NCI-H1105 (cell line): ENCODE measurements at places on chromosomes 12 and 14.

- no peak for DNase-seq
Measured at GRCh38 chr12:29843036-29843435, 59.3 kb upstream of the TMTC1 start.

DNA sequence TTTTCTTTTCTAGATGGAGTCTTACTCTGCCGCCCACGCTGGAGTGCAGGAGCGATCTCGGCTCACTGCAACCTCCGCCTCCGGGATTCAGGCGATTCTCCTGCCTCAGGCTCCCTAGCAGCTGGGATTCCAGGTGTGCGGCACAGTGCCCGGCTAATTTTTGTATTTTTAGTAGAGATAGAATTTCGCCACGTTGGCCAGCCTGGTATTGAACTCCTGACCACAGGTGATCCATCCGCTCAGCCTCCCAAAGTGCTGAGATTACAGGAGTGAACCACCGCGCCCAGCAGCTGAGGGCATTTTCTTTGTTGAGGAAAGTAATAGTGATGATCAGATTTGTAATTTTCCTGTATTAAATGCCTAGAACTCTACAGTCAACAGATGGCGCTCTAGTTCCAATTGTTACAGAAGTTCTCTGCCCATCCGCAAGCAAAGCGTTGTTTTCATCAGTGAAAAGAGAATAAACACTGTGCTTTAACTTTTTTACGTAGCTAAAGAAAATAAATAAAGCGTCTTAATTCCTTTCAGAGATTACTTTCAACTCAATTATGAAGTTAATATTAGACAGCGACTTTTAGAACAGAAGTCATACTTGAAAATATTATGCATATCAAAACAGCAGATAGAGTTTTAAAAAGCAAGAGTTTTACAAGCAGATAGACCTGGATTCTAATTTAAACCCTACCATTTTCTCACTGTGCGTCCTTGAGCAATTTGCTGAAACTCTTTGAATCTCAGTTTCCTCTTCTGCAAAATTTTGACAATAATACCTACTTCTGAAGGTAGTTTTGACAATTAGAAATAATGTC is 335.1 kb downstream of the DUSP6 start:
- DNase-seq: peak; percentile 62

DNA sequence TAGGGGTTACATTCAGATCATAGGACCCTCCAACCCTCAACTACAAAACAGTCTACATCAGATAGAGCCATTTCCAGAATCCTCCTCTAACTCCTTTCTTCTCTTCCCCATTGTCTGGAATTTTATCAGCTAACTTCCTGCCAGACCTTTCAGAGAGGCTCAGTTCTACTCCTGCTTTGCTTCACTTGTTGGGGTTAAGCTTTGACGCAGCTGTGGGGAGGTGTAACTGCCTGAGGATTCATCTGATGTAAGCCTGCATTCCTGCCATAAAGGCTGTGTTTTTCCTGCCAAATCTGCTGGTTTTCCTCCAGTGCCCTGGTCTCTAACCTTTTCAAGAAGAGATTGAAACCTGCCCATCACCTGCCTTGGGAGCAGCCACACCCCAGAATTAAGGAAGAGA is 16.9 kb downstream of the DHRS2 start:
- no peak for DNase-seq

- no peak for DNase-seq
Measured at GRCh38 chr12:10001171-10001776, 2.4 kb upstream of the CLEC1B start.

GRCh38 chr12:19726592-19726991 is 287.3 kb downstream of the AEBP2 start:
- DNase-seq: no peak

- no peak for DNase-seq
Measured at GRCh38 chr12:32198555-32198954, 91.9 kb downstream of the BICD1 start.

DNA sequence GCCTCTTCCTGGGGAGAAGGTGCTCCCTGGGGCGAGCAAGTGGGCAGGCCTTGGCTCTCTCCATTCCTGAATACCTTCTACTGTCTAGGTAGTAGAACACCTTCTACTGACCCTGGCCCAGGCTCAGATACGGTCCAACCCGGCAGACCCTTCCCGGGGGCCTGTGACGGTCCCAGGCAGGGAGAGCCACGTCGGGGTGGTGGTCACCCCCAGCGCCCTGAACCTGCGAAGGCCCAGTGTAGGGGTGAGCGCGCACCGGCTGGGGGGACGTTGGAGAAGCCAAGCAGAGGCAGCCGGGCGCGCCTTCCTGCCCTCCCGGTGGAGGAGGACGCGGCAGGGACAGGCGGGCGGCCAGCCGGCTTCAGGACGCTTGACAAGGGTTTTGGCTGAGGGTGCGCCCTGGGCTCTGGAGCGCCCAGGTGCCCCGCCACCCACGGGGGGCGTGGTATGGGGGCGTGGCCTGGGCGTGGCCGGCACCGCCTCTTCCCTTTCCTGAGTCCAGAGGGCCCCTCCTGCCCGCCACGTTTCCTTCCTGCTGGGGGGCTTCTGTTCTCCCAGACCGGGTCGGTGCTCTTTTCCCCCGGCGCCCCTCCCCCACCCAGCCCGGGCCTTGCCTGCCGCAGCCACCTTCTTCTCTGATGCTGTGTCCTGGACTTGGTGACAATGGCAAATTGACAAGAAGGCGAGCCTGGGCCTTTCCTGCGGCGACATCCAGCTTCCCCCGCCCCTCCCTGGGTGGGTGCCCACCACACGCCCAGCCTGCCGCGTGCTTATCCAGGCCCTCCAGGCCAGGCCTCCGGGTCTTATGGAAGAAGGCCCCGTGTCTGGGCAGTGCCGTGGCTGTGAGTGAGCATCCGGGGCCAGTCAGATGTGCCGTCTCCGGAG is 24.5 kb upstream of the PPP1R13B start:
- no peak for DNase-seq

- no peak for DNase-seq
Measured at GRCh38 chr12:110639336-110640141, 25.6 kb downstream of the TCTN1 start.

- no peak for DNase-seq
Measured at GRCh38 chr14:103519837-103520212, 2.8 kb downstream of the CKB start.

GRCh38 chr12:1919284-1919683 is 832 bp upstream of the CACNA2D4 start:
- no peak for DNase-seq

DNA sequence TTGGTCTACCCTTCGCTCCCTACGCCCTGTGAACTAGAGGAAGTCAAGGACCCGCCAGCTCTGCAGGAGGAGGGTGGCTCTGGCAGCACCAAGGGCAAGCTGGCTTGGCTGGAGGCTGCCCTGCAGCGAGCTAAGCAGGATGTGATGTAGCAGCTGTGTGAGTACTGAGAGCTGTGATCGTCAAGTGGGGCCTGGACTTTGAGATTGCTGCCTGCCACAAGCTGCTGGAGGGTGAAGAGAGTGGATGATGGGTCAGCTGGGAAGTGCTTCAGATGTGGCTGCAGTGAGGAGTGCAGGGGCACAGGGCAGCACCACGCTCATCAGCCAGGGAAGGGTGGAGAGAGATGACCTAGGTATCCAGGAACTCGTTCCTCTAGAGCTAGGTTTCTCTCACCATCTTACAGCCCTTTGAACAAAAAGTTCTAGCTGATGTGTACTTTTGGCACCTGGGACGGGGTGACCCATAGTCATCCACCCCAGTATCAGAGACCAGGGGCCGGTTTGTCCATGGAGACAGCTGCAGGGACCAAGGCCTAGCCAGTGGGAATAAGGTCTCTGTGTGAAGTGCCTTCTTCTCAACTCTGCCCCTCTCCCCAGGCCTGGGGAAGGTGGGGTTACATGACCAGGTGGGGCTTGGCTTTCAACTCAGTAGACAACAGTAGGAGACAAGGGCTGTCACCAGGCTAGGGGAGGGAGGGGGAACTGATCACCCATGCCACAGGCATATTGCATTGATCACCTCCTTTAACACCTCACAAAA is 3.2 kb downstream of the KRT86 start:
- no peak for DNase-seq

GRCh38 chr14:104826861-104827176 is 25.9 kb downstream of the ZBTB42 start:
- DNase-seq: no peak

DNA sequence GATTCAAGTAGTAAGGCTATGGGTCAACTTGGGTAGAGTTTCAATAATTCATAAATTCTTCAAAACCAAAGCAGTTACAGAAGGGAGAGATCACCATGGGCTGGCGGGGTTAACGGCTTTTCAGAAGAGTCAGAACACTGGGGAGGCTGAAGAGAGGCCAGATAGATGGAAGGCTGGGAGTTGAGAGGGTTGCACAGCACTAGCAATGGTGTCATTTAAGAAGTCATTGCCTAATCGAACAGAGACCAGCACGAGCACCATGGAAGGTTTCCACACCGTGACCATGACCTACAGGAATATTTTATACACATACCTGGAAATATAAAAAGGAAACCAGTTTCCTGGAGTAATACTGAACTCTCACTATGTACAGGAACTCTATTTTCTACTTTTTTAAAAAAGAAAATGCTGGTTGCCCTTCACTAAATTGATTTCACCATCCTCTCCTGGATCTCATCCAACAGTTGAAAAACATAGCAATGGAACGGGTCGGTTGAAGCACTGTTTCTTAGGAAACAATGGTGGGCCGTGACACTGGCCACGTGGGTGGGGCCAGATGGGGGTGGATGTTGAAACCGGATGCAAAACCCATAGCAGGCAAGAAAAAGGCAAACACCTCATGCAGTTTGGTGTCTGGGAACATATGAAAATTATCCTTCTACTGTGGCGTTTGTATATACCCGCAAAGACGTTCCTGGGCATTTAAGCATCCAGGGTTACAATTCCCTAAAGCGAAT is 38.0 kb upstream of the RIN3 start:
- DNase-seq: no peak
